ENCODE measurements at places on chromosomes 4 and X.

DNA sequence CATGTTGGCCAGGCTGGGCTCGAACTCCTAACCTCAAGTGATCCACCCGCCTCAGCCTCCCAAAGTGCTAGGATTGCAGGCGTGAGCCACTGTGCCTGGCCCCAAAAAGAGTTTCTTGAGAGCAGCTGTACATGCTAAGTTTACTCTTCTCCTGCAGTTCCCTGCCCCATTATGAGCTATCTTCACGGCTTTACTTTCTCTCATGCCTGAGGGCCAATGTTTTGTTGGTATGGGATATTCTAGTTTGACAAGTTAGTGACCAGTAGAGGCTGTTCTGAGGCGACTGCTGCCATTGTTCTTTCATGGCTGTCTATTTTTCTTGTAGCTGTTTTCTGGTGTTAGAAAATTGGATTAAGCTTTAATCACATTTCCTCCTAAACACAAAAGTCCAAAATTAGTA lies 78.0 kb upstream of the STX18 start:
- no peak for DNase-seq

GRCh38 chr4:102299354-102300107 lies 45.8 kb downstream of the SLC39A8 start:
- no peak for DNase-seq

DNA sequence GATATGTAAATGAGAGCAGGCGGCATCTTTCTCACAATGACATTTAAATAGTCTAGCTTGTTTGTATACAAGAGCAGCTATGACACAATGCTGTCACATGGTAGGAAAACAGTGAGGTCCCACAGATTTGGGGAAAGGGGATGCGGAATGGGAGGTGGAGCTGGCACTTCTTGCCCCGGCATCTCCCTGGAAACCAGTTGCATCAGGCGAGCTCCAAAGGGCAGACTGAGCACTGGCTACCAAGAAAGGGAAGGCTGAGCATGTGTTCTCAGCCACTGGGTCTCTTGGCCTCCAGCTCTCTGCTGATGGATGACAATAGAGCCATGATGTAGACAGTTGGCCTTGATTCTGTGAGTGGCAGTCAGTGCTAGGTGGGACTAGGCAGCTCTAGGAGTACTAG lies 109.0 kb downstream of the UCHL1 start:
- DNase-seq, result peak; percentile 77

GRCh38 chrX:14594521-14594920 lies 65.2 kb downstream of the GLRA2 start:
- DNase-seq, result no peak

DNA sequence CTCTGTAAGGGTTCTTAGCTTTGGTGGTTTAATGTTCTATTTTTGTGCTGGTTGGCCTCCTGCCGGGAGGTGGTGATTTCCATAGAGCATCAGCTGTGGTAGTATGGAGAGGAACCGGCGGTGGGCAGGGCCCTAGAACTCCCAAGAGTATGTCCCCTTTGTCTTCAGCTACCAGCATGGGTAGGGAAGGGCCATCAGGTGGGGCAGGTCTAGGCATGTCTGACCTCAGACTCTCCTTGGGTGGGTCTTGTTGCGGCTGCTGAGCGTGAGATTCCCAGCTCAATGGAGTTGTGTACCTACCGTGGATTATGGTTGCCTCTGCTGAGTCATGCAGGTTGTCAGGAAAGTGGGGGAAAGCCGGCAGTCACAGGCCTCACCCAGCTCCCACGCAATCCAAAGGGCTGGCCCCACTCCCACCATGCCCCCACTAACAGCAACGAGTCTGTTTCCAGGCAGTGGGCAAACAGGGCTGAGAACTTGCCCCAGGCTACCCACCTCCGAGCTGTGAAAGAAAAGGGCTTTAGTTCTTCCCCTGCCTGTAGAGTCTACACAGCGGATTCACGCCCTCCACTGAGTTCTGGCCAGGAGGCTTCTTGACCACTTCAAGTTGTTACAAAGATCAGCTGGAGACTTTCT lies 235.9 kb downstream of the RPA4 start:
- no peak for DNase-seq

DNA sequence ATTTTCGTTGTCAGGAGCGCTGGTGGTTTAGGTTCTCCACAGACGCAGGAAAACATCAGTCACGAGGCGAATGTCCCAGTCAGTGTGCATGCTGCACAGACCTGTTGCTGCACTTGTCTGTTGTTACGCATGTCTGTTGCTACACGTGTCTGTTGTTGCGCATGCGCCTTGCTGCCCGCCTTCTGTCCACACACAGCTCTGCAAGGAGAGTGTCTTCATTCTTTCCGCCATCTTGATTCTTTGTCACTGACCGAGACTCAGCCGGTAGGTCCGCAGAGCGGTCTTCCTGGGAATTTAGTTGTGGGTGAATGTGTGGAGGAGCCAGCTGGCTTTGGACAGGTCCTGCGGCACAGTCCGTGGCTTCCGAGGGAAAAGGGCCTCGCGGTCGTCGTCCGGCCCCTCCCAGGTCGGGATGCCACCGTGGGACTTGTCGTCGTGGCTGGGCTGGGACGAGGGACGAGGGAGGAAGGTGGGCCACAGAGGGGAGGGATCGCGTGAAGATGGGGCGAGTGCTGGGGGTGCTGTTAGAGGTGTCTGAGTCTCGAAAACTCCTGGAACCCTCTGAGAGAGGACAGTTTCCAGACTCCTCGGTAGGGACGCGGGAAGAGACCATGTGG lies at the start of gene PAGE2B:
Gene PAGE2B (plus strand): TSS at position 180 of the 617 bp plus-strand sequence. CDS start 1,012 bp downstream, outside the sequence.
- DNase-seq, result no peak

DNA sequence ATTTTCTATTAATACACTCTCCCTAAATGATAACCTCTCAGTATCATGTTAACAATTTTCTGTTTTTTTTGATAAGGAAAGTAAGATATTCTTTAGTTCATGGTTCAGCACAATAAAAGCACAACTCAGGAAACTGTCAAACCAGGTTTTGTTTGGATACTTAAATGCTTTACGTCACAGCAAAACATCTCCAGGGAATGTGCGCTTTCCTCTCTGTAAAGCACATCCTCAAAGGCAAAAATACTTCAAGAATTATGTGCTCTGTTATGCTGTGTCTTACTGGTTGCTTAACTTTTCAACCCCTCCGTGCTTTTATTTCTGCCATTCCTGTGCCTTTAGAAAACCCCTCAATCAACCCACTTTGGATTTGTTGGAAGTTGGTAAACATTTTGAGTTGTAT lies 27.8 kb downstream of the SNX25 start:
- DNase-seq, result no peak

DNA sequence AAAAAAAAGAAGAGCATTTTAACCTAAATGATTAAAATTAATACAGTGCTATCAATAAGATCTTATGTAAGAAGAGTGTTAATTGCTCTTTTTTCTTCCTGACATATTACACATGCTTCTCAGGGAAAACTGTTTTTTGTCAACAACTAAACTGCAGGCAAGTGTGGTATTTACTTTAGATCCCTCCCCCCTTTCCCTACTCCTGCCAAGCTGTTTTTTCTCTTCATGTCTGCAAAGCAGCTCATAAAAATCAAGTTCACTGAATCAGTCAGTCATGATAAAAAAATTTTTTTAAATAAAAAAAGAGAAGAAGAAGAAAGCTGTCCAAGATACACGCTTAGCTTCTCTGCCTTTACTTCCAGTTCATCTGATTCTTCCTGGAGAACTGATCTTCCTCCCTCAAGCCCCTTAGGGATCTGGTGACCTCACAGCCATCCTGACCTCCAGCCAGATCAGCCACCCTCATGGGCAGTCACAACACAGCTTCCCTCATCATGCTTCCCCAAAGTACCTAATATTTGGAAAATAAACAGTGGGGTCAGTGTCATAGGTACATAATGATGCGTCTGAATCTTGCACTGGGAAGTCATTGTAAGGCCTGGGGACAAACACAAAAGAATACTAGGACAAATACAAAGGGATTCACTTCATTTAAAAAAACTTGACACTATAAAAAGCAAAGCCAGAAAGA lies 87.0 kb downstream of the ZNF827 start:
- DNase-seq, result no peak

DNA sequence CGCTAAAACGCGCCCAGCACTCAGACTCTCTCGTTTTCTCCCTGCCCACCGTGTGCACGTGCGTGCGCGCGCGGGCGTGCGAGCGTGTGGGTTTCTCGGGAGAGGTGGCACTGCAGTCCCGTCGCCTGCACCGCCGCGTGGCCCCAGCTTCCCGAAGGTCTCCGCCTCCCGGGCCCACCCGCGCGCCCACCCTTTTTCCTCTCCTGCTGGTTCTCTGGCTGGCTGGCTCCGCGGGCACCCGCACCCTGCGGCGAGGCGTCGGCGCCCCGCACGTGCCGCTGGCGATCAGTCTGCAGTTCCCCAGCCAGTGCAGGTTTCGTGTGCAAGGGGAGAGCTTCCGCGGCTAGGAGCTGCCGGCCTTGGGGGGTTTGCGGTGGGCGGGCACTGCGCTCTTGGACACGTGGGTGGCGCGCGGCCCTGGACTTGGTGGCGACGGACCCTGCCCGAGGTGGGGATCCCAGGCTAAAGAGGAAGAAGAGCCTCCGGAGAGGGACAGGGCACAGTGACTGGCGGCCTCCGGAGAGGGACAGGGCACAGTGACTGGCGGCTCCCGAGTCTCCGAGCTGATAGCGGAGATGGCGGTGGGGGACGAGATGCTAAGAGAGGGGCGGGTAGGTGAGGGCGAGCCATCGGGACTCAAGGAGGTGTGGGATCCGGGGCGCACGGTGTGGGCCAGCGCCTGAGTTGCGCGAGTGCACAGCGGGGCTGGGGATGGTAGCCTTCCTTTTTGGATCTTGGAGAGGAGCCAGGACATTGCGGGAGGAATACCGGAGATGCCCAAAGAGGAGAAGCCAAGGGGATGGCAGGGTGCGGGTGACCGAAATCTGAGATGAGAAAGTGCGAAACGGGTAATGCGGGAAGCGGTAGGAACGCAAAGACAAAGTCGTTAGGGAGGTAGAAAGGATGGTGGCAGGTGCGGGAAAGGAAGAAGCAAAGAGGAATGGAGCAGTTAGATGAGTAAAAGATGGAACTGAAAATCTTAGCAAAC lies at the start of gene FAM184B:
Gene FAM184B (minus strand): TSS at position 322 of the 988 bp plus-strand sequence. CDS start 322 bp downstream, outside the sequence.
- no peak for DNase-seq

DNA sequence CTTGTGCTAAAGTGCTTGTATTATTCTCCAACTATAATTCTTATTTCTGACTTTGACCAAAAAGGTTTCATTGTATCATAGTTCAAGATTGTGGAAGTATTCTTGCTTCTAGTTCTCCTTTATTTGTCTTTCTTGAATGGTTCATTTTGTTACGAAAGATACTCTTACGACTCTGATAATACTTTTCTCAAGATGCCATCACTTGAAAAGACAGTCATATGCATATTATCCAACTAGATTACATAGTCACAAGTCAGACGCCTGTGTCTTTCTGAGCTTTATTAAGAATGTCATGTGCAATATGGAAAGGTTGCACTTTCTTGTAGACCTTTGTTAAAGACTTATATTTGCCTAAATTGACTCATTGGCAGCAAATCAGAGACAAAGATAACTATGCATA lies 71.4 kb upstream of the HPGD start:
- no peak for DNase-seq

DNA sequence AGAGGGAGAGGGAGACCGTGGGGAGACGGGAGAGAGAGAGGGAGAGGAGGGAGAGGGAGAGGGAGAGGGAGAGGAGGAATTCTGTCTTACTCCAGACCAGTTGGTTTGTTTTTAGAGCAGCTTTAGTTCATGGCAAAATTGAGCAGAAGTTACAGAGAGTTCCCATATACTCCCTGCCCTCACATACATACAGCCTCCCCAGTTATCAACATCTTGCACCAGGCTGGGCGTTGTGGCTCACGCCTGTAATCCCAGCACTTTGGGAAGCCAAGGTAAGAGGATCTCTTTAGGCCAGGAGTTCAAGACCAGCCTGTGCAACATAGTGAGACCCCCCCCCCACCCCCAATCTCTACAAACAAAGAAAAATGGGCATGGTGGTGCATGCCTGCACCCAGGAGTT lies 79.8 kb upstream of the OGT start:
- DNase-seq, result no peak

DNA sequence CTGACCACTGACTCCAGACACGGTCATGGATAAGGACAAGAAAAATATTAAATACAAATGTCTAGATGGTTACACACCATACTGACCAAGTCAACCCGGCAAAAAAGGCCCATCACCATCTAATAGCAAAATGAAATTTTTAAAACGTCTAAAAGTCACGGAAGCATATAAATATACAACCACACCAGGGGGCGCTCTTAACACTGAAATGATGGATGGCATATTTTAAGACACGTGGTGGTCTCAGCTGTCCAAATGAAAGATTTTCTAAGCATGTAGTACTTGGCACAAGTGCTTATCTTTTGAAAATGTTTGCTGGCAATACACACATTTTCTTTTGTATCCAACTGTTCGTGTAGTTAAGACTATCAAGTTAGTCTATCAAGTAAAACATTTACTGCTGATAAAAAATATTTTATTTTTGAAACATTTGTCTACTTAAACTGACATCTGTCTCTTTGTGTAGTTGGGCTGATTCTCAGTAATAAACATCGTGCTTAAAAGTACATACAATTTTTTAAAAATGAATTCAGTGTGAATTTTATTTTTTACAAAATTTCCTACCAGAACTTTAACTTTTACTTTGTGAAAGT lies 64.6 kb downstream of the COX7B2 start:
- no peak for DNase-seq

DNA sequence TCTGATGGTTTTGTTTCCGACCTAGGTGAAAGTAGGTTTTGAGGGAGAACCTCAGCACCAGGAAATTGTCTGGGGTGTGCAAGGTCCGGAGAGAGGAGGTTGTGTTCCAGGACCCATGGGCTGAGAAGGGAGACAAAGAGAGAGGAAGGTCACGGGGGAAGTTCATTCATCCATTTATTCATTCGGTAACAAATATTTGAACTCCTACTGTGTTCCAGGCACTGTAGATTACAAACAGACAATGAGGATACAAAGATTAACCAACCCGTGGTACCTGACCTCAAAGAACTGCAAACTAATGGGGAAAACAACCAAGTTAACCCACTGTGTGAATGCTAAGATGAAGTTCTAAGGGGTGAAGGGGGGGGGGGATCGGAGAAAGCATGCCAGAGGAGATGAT lies 1.8 kb upstream of the GPC3 start:
- DNase-seq, result no peak

DNA sequence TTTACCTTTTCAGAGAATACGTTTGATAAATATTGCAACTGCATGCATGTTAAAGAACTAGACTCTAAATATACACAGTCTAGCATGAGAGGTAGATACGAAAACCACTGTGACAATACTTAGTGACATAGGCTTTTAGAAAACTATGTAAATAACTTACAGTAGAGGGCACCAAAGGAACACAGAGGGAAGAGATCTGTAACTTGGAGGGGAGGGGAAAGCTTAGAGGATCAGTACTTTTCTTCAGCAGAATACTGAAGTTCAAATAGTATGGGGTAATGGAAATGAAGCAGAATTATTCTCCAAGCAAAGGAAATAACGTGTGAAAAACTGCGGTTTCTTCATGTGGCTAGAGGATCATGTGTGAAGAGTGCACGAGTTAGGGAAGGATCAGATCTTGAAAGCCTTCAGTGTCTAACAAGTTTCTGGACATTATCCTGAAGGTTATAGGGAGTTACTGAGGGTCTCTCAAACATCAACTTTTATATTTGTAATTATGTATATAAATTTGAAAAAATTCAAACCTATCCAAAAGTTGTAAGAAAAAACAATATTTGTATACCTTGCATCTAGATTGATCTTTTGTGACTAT lies 264.3 kb downstream of the NPFFR2 start:
- DNase-seq, result no peak
